Hematopoietic multipotent progenitor cell treated with erythropoietin and hydrocortisone succinate and interleukin-3 and kit ligand, for 6 days (in vitro differentiated cells): ENCODE measurements at places on chromosomes 11 and 22.

- no peak for DNase-seq
Observed at GRCh38 chr11:122733318-122733717, 77.8 kb downstream of the UBASH3B start.

- DNase-seq, result peak; percentile 58
Observed at GRCh38 chr22:46124383-46125144, 25.8 kb upstream of the PPARA start.

DNA sequence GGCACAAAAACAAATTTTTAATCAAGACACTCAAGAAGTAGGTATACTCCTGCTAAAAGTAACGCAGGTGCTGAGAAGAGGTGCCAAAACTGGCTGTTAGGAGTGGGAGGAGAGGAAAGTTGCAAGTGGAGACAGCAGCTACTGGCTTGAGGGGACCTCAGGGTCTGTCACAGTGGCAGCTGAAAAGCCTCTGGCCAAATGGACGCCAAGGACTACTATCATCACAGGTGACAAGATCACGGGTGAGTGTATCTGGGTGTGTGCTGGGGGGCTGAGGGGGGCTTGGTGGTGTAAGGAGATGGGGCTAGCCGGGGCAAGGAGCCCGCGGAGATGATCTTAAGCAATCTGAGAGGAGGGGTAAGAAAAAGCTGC, 687 bp downstream of the ZNF202 start:
- DNase-seq, result peak; percentile 31

GRCh38 chr22:26979294-26979693, 321.9 kb downstream of the MIAT start:
- no peak for DNase-seq

DNA sequence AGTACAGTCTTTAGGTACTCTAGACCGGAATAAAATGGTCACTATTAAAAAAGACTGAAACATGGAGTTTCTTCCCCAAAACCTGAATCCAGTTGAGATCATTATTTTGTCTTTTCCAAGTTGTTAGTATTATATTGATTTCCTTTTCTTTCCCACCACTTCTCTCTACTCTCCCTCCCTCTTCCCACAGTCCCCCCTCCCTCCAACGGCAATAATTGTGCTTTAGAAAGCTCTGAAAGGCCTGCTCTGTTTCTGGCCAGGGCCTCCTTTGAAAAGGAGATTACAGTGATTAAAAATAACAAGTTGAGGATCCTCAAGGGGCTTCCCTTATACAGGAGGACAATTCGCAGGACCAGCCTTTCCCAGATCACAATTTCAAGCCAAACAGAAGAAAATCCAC, 3.5 kb downstream of the SPON1 start:
- no peak for DNase-seq

GRCh38 chr11:117097014-117097388, 1.2 kb downstream of the SIK3 start:
- DNase-seq, result peak; percentile 42

DNA sequence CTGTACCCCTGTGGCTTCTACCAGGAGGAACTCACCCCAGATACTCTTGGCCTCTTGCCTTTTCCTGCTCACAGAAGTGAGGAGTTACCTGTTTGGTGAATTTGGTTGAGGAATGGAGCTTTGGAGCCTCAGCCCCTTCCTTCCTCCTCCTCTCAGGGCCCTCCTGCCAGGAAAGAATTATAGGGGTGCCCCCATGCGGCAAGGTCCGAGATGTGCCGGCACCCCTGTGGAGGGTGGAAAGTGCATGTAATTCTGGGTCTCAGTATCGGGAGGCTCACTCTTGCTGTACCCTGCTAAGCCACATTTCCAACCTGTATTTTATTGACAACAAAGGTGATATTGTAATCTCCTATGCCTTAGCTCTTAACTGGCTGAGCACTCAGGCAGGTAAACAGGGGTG, 13.7 kb upstream of the IGSF22 start:
- DNase-seq, result no peak
